ENCODE measurements at places on chromosomes 6 and 20. TPM values are rescaled to one million over a fixed set of nuclear protein-coding genes. Genes with fewer than 3 reads are reported as not detected.

DNA sequence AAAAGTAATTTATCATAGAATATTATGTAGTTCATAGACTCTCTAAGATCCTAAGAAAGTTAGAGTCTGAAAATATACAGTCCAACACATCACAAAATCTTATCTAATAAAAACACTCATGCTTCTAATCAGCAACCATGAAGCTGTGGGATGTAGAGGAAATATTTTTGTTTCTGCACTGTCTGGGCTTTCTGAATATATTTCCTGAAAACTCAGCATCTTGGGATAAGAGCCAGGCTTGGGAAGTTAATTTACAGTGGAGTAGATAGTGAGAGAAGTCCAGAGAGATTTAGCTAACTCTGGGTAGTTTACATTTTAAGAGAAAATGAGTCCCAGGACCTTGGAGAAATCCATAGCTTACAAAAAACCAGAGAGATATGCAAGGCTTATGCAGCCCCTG, 150.4 kb upstream of the BMP5 start:
- DNase-seq, result no peak

DNA sequence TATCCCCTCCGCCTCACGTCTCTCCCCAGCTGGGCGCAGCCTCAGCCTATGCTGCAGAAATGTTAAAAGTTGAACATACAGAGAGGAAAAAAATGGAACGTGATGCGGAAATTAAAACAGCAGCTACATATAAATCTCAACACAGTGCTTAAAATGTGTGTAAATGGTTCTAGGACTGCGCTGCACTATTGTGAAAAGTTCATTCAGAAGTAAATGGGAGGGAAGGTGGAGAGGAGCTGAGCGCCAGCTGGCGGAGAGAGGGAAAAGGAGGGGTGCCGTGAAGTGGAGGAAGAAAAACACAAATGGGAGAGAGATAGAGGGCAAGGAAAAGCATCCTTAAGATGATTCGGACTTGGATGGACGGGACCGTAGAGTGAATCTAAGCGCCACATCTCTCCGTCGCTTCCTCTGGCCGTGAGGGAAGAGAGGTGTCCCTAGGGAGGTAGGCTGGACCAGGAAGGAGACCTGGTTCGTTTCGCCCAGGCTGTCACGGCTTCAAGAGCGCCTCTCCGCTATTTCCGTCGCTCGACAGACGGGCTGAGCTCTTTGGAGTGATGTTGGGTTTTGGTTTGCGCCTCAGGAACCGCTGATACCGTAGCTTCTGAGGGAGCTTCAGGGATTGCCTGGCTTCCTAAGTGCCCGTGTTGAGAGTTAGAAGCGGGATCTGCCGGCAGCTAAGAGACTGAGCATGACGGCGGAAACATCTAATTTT, 113.7 kb downstream of the TRIM27 start:
- DNase-seq, result no peak

GRCh38 chr6:4382362-4382853, 247.0 kb upstream of the ECI2 start:
- DNase-seq, result no peak

DNA sequence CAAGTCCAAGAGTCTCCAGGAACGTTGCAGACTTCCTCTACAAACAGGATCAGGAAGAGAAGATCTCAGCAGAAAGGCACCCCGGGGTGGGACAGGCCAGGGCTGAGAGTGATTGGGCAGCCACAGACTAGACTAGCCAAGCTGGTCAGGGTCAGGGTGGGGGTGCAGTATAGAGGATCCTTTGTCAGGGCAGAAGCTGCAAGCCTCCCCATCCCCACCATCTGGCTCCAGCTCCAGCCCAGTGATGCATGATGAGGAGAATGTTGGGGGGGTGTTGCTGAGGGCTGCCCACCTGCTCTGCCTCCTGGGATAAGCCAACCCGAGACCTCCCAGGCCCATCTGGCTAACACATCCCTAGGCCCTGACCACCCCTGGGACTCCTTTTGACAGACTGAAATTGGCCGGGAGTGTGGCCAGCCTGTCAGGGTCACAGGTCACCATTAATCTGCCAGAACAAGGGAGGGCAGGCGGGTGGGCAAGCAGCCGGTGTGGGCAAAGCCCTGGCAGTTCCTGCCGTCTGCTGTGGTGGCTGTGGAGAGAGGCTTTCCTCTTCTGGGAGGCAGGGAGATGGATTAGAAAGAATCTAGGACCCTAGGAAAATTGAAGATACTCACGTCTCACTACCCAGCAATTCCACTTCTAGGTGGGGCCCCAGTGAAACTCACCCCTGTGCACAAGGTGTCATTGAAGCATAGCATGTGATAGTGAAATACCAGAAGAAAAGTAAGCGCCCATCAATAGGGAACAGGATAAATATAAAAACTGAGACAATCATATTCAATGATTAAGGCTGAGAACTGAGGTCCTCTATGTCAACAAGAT, 22.1 kb upstream of the SNTA1 start:
- no peak for DNase-seq

GRCh38 chr6:143822584-143823024, 20.5 kb upstream of the LTV1 start:
- DNase-seq, result peak; percentile 14

GRCh38 chr6:108777536-108777935, 70.7 kb upstream of the ARMC2 start:
- no peak for DNase-seq

- no peak for DNase-seq
Measured at GRCh38 chr20:38202982-38203293, 37.9 kb upstream of the TGM2 start.

DNA sequence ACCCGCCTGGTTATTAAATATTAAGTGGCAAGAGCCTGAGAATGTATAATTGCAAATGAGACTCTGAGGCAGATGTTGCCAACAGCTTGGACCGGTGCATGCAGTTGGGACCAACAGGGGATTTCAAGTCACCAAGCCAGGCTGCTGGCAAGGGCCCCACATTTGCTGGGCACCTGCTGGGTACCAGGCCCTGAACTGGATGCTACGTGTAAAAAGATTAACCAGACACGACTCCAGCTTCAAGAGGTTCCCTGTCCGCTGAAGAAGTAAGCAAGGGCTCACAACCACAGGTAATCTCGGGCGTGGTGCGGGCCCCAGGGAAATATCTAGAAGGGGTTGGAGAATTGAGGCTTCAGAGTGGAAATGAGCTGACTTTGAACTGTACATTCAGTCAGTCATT, 13.2 kb upstream of the SIRPA start:
- no peak for DNase-seq

DNA sequence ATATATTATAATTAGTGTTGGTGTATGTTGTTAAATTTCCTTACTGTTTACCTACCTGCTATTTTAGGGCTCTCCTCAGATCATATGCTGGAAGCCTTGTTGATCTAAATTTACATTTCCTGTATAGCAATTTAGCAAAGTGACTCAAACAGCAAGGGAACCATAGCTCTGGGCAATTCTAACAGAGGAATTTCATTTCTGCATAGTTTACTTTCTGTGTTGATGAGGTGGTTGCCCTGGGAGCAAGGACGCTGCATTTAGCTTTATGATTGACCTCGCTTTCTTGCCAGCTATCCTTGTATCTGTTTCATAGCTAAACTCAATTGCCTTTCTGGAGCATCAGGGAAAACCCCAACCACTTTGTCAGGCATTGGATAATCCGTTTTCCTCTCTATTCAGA, 810.8 kb downstream of the GRIK2 start:
- DNase-seq, result no peak

DNA sequence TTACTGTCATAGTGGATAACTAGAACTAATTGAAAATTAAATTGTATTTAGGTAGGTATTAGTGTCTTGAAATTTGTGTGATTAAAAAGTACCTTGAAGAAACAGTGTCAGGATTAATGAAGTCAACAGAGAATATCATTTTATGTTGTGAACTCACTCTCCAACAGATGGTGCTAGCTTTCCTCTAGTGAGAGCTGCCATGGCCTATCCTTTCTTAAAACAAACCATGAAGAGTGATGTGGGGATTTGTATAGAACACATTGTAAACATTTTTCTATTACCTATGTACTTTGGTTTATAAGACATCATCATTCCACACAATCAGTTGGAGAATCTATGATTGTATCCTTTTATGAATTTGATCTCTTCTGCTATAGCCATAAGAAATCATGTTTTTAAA, 4.8 kb upstream of the SRSF12 start:
- DNase-seq, result no peak

DNA sequence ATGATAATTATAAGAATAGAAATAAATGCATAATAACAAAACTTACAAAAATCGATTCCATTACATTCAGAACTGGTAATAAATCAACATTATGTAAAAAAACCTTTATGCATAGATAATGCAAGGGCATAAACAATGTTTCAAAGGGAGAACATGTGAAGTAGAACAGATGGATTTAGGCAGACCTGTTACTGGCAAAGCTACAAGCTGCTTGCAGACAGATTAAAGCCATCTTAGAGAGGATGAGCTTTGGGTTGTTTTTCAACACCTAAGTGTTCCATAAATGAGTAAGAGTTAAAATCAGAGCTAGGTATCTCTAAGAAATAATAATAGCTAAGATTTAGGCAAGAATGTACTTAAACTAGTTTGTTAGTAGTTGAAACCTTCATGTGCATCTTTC, 37.2 kb downstream of the SNAP25 start:
- no peak for DNase-seq

DNA sequence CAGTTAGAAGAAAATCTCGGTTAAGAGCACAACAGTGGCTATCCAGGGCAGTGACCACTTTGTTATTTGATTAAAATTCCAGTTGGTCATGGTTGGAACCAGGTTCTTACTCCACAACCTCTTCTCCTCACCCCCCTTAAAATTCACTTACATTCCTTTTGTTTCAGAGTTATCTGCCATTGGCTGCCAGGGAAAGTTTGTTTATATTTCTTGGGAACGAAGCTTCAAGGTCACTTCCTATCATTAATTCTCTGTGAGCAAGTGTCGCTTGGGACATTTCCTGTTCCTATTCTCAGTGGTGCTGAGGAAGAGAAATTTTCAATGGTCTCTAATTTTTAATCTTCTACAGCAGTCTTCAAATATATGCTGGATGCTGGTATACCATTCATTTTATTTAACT, 121.1 kb upstream of the COL21A1 start:
- DNase-seq, result no peak

DNA sequence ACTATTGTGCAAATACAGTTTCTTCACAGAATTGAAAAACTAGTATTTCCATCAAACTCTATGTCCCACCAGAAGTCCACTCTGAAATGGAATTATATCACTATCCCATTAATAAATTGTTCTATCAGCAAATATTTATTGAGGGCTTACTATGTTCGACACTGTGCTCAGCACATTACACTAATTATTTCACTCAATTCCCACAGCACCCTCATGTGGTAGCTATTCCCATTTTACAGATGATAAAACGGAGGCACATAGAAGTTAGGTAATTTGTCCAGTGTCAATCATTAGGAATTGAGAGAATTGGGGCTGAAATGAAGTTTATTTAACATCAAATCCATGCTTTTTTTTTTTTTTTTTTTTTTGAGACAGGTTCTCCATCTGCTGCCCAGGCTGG, 52.5 kb downstream of the MKKS start:
- no peak for DNase-seq

- no peak for DNase-seq
Measured at GRCh38 chr20:13659288-13659687, 20.6 kb upstream of the TASP1 start.

- DNase-seq, result no peak
Measured at GRCh38 chr6:19157486-19157885, 679.7 kb upstream of the ID4 start.

DNA sequence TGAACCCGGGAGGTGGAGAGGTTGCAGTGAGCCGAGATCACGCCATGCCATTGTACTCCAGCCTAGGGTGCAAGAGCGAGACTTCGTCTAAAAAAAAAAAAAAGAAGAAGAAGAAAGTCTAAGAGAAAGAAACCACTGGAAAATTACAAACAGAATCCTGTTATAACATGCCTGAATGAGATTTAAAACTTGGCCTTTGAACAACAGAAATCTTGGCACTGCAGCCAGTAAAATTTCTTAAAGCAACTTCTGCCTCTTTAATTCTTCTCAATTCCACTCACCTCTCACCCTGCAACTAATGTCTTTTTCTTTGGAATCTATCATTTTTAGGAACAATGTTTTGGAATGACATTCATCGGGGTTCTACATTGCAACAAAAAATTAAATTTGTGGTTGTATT, 26.3 kb downstream of the PM20D2 start:
- DNase-seq, result no peak

- no peak for DNase-seq
Measured at GRCh38 chr6:159682295-159682694, 10.7 kb downstream of the SOD2 start.

DNA sequence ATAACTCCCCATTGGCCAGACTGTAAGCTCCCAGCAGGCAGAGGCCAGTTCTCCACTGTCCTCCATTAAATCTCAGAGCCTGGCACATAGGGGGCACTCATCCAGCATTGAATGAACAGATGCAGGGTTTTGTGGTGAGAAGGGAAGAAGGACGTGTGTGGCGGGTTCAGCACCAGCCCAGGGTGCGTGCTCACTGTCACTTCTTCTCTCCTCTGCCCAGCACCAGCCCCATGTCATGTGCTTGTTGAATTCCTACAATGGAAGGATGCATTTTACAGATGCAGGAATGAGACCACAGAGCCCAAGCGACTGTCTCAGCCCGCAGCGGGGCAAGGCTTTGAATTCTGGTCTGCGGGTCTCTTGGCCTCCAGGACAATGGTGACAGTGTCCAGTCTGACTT, 149.9 kb downstream of the CEBPB start:
- no peak for DNase-seq

DNA sequence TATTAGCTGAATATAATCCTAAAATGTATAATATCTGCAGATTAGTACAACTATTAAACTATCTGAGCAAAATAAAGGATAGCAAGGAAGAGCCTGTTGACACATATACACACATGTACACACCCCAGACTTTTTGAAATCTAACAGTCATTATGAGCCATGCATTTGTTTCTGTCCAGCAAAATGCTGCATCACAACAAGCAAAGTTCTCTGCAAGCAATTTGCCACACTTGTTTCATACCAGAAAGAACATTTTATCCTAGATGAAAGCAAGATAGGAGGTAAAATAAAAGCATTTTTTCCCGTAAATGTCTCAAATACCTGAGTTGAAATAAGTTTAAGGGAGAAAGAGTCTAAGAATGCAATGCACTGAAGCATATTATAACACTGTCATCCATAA, 145.2 kb downstream of the COL21A1 start:
- no peak for DNase-seq

- no peak for DNase-seq
Measured at GRCh38 chr6:104521176-104521575, 338.5 kb downstream of the HACE1 start.

GRCh38 chr20:42795111-42795695, 394.5 kb downstream of the PTPRT start:
- DNase-seq, result no peak

The OR2H2 gene
- not detected for total RNA-seq

The LRFN2 gene
- total RNA-seq, result 0.13 TPM

The SLC4A11 gene
- 123 TPM for total RNA-seq

The SLC35B3 gene
- 34.6 TPM for total RNA-seq

The MAP3K5 gene
- 28.1 TPM for total RNA-seq

The GRIK2 gene
- 1.4 TPM for total RNA-seq

The FRMD1 gene
- not detected for total RNA-seq

The FAM209A gene
- not detected for total RNA-seq

The C20orf204 gene
- total RNA-seq, result 0.11 TPM

The BPIFA1 gene
- not detected for total RNA-seq

The RNF146 gene
- total RNA-seq, result 74.8 TPM

The TOX2 gene
- total RNA-seq, result 3.4 TPM

The MLN gene
- total RNA-seq, result not detected

The WFDC12 gene
- total RNA-seq, result not detected

The FANCE gene
- total RNA-seq, result 5.9 TPM

All from thyroid gland (tissue), 4 donors.